ENCODE measurements at places on chromosomes 6 and 20.

DNA sequence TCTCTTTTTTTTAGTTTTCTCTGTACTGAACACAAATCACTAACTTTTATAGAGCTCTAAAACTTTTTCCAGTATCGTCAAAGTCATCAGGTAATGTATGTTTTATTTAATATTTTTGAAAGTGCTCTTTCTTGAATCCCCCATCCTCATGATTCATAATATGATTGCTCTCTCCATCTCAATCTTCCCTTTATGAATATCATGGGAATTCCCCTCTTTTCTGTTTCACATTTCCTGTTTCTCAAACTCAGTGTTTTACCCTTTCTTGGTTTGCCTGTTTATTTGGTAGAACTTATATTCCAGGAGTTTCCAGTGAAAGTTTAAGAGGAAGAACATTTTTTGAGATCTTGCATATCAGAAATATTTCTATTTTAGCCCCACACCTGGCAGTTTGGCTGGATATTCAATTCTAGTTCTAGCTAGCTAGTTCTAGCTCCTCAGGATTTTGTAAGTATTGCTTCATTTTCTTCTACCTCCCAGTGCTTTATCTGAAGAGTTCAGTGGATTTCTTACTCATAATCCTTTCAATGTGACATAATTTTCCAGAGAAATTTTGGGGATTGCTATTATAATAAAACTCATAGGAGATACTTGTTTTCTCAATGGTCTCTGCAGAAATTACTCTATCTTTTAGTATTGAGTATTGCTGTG is 6.1 kb upstream of the C6orf58 start:
- DNase-seq: no peak

GRCh38 chr6:2478200-2478599 is 232.8 kb upstream of the GMDS start:
- peak; percentile 31 for DNase-seq

DNA sequence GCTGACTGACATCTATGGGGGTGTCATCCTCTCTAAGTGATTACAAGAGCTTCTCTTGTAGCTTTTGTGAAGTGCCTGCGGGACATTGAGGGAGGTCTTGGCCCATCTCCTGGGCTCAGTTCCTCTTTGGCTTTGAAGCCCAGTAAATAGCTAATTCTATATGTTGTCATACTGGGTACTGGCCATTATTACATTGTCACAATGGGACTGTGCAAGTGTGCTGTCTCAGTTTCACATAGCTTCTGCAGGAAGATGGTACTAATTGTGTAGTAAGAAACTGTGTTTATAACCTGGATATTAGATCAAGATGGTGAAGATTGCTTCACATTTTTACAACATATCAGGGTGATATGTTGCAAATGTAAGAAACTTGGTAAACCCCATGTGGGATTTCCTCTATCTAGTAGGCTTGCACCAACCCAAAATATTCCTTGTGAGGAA is 19.9 kb downstream of the SPINT3 start:
- no peak for DNase-seq

DNA sequence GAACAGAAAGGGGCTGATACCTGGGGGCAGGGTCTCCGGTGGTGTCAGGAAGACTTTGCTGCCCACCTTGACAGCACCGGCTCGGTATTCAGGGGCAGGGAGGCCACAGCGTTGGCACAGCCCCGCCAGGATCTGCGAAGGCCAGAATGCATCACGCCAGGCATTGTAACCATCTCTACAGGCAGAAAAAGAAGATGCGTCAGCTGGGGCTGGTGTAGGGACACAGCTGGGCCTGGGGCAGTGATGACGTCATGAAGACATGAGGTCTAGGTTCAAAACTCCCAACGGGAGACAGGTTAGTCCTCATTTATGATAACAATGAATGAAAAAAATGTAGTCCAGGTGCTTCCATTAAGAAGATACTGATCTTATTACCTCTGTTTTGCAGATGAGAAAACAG is 22.0 kb downstream of the ERGIC3 start:
- DNase-seq: no peak

- DNase-seq: no peak
These were observed 15.7 kb upstream of the TBC1D22B start for GRCh38 chr6:37241775-37242428.

GRCh38 chr6:5626727-5627426 is 365.6 kb downstream of the FARS2 start:
- no peak for DNase-seq

Data from GM04503 (cell line).